GM19239 (cell line): ENCODE measurements at places on chromosomes 7 and 10.

GRCh38 chr7:136528329-136528728 is 340.1 kb upstream of the CHRM2 start:
- no peak for DNase-seq

DNA sequence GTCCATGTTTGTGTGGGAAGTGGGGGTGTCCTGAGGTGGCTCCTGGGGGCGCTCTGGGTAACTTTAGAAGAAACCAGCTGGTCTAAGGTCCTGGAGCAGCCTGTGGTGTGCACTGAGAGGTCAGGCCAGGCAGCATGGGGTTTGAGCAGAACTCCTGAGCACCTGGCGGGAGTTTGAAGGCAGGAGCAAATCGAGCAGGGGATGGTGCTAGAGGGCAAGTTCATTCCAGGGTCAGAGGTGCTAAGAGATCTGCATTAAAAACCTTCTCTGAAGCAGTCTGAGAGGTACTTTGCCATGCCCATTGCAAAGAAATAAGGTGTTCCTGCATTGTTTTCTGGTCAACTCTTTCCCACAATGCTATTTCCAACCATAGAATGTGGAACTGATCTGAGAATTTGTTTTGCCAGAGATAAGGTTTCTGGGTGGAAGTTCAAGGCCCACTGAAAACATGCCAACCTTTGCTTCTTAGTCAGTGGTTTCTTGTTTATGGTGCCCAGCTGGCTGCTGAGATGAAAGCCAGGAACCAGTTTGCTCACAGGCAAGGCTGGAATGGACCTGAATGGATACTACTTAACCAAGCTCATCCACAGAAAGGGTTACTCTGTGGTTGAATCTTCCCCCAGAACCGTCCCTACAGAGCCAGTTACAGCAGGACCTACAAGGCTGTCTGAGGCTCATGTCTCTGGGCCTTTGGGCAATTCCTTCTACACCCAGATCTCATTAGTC is 136.3 kb upstream of the TMEM72 start:
- no peak for DNase-seq

GRCh38 chr7:18685971-18686370 is 190.4 kb downstream of the HDAC9 start:
- no peak for DNase-seq

DNA sequence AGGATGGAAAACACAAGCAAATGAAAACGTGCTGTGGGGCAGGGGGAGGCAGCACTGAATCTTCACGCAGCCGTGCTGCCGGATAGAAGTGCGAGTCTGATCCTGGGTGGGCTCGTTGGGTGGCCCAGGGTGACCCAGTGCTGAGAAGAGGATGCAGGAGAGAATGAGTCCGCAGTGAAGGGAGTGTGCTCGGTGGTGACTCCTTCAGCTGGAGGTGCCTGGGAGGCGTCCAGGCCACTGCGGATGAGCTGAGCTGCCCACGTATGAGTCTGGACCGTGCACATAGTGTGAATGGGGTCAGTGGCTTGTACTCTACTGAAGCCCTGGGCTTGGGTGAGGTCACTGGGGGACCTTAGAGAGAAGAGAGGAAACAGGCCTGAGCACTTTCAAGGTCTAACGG is 190.0 kb upstream of the MGMT start:
- DNase-seq = no peak

GRCh38 chr10:24951201-24952142 is 934 bp downstream of the PRTFDC1 start:
- DNase-seq = no peak

DNA sequence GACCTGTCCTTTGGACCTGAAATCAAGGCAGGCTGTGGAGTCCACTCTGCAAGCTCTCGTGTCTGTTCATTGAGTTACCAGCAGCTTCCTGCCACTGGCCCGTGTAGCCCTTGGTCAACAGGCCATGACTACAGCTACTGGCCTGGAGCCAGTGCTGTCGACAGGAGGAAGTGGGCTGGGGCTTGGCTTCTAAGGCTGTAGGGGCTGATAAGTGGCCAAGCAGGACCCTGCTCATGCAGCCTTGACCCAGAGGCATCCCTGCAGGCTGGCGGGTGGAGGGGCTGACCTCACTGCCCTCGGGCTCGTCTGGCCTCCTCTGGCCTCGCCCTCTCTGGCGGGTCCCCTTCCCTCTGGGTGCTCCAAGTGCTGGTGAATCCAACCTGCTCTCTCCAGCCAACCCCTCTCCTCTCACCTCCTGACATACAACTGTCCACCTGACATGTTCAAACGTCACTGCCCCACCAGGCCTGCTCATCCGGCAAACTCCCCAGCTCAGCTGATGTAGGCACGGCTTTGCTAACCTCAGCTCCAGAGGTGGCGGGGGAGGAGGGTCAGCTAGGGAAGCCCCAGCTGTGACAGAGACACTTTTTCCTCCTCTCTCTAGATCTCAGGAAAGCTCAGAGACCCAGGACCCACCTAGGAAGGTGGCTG is 188.6 kb upstream of the LYZL2 start:
- DNase-seq = no peak

GRCh38 chr10:57706016-57706415 is 561.7 kb downstream of the IPMK start:
- no peak for DNase-seq

DNA sequence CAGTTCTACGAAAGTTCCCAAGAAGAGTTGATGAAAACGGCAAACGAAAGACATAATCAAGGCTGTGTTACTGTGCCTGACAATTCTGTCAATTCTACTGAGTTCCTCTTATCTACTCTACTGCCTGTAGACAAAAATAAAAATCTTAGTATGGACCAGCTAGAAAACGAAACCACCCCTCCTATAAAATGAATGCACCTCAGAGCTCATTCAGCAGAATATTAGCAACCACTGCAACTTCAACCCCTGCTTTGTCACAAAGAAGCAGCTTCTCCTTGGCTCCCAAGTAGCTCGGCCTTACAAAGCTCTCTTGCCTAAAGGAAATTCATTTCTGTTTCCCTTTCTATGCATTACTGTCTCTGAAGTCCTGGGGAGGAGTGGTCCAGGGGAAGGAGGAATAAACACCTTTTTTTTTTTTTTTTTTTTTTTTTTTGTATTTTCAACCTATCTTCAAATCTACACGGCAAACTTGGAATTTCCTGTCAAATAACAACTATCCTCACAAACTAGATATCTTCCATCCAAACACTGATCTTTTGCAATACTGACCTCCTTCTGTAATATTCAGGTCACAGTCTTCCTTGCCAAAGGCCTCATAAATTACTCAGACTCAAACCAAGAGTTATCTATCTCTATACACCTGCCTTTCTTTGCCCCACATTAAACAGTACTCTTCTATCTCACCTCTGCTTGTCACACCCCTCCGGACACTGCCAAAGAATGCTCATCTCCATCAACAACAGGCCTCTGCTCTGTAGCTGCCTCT is 74.3 kb downstream of the GLI3 start:
- DNase-seq = no peak
